Hematopoietic multipotent progenitor cell (in vitro differentiated cells): ENCODE measurements at places on chromosomes 2 and 18.
A peak's percentile ranks its signal among the peaks of the same experiment; 100 is the strongest.

- DNase-seq: peak; percentile 77
Measured at GRCh38 chr2:86221066-86221684, 21.9 kb downstream of the MRPL35 start.

- no peak for DNase-seq
Measured at GRCh38 chr2:137117385-137117784, 352.0 kb downstream of the THSD7B start.

DNA sequence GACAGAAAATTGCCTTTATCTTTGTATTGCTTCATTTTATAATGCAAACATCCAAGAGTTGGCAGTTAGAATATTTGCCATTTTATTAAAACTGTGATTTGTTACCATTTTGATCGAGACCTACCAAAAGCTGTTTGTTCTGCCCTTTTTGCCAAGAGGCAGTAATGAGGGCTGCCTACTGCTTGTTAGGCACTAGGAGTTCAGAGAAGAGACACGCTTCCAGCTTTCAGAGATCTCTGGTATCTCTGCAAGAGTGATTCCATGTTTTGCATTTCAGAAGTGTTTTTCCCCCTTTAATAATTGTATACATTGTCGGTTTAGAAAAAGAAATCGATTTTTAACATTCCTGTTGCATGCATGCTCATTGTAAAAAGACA lies 628 bp downstream of the MRPL30 start:
- peak; percentile 21 for DNase-seq

DNA sequence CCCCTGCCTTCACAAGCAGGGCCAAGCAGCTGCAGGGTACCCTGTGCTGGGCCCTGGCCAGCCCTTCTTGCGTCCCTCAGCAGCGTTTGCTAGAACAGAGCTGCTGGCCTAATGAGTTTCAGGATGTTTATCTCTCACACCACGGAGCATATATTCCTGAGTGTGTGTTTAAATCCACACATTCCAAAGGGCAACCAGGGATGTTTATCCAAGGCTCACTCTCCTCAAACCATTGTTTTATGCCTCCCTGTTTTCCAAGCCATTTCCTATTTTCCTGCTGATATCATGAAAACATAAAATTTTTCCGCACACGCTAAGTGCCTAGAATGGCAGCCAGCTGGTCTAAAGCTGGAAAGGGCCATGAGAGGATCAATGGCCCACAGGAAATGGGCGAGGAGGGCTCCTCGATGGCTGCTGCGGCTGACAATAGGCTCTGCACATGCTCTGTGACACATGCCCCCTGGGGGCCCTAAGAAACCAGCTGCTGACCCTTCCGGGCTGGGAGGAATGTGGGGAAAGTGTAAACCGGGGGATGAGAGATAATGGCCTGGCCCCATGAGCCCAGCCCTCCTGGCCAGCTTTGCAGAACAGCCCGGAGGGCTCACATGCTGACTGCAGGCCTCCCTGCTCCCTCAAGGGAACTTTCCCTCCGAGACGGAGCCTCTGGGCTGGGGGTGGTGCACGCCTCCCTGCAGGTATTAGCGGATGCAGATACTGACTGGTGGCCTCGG lies 194.0 kb downstream of the NDUFA10 start:
- DNase-seq: no peak

- DNase-seq: no peak
Measured at GRCh38 chr2:19706332-19706731, 195.5 kb downstream of the TTC32 start.

- DNase-seq: no peak
Measured at GRCh38 chr18:57516056-57516455, 70.4 kb downstream of the FECH start.

DNA sequence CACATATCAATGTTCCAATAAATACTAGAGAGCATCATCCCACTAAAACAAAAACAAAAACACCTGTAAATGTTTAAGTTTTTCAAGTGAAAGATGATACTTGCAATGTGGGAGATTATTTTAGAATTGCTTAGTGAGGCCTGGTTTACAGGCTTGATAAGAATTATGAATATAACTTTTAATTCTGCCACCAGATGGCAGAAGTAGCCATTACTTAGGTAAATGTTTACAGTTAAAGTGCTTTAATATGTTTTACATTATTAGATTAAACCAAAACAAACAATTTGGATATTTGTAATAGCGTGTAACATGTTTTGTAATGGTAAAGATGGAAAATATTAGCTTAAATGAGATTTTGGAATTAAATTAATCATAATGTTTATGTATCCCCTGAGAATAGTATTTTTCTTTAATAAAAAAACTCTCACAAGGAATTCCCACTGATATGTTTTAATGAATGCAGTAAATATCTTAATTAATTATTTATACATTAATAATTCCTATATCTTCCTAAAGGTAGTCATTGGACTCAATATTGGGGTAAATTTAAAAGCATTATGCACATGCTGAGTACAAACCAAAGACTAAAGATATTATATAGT lies 522.0 kb downstream of the SPAG16 start:
- no peak for DNase-seq

DNA sequence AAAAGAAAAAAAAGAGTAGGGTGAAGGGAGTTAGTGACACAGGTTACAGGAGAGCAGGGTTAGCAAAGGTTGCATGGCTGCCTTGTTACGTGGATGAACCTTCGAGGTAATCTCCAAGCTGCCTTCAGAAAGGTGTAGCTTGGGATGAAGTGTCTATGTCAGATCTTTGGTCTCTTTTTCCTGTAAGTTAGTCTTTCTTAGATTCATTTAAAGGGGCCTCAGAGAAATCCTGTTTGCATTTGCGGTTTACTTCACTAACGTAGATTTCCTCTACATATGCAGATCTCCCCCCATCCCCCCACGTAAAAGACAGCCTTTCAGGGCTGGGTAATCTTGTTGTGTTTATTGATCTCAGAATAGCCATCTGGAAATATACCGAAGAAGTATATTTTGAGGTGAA lies 83.7 kb downstream of the MTA3 start:
- no peak for DNase-seq

DNA sequence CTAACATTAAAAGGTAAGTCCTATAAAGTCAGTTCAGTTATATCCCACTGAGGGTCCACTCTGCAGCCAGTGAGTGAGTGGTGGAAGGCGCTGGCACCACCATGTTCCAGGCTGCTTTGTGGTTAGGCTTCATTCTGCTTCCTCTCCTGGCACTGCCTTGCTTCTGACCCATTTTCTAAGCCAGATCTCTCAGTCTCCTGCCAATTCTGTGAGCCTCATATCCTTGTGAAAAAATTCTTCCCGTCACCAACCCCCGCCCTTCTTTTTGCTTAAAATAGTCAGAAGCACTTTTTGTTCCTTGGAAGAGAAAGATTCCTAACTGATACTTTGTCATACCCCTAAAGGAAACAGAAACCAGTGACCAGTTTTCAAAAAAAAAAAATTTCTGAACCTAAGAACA lies 139.8 kb upstream of the NCK2 start:
- no peak for DNase-seq

GRCh38 chr2:179946810-179947615 lies 60.1 kb downstream of the CWC22 start:
- no peak for DNase-seq

DNA sequence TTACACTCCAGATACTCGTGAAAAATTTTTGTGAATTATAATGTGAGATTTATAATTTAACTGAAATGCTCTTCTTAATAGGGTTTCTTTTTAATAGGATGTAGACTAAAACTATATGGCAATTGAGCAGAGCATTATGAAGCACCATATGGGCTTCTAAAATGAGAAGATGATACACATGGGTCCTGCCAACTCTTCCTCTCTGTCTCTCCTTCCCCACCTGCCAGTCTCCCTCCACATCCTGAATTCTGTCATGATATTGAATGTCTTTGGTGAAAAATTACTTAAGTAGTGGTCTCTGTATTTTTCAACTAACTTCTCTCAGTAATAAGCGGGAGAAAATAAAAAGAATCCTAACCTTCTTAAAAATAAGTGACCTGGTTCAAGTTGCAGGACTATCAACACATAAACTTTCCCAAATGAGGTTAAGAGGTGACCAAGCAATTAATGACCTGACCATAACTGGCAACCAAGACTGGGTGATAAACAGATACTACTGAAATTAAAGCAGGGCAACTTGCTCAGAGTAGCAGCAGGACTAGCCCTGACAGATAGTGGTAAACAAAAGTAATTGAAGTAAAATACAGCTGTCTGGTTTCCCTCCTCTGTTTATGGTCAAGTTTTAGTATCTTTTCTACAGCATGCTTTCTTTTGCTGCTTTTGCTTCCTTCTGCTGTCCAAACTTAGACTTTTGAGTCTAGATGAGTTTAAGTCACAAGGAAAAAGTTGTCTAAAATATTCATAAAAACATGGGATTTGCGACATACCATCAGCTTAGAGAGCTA lies 117.1 kb upstream of the PDE1A start:
- DNase-seq: no peak

DNA sequence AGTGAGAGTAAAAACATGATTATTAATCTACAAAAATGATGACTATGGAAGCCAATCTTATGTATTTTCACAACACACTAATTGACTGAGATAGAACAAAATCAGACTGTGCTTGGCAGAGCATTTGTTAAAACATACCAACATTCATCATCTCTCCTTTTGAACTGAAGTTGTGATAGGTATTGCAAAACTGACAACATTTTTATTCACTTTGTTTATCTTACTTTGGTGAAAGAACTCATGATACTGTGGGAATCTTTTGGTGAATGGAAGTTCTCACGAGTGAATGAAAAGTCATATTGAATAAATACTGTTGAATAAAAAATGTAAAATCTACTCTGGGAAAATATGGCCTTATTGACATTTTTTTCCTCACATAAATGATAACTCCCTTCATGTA lies 1430.2 kb upstream of the PIK3C3 start:
- DNase-seq: no peak

- no peak for DNase-seq
Measured at GRCh38 chr2:69043736-69044400, 30.9 kb downstream of the ANTXR1 start.

DNA sequence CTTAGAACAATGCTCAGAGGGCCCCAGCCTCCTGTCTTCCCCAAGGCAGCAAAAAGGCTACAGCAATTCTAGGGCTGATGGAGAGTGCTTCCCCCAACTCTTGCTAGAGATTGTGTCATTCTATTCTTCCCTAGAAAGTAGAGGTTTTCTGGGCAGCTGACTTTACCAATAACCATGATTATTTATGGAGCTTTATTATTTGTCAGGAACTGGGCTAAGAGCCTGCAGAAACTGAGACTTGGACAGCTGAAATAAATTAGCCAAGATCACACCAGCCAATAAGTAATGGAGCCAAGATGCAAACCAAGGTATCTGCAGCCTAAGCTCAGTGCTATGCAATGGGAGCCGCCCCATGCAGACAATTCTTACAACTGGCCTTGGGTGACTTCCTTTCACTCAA lies 84.8 kb downstream of the CCBE1 start:
- no peak for DNase-seq

DNA sequence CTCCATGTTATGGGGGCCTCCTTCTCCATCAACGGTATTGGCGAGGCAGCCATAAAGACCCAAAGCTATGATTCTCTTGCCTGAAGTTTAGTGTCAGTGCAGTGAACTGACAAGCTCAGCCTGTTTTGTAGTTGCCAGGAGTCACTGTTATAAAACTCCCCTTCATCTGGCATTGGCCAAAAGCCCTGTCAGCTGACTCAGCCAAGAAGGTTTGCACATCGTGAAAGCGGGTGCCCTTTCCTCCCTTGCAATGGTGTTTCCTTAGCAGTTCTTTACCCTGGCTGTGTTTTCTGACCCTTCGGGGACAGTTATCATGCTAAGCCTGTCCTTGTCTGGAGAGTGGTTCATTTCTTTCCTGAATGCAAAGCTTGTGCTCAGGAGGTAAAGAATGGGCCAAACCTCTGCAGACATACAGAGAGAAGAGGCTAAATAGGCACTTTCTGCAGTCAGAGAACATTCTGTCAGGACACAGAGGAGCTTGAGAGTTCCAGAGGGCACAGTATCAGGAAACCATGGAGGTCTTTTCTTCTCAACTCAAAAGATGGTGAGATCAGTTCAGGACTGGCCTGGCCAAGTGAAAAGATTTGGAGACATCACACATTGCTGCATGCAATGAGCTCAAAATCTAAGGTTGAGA lies 414.2 kb downstream of the ZNF521 start:
- DNase-seq: no peak

DNA sequence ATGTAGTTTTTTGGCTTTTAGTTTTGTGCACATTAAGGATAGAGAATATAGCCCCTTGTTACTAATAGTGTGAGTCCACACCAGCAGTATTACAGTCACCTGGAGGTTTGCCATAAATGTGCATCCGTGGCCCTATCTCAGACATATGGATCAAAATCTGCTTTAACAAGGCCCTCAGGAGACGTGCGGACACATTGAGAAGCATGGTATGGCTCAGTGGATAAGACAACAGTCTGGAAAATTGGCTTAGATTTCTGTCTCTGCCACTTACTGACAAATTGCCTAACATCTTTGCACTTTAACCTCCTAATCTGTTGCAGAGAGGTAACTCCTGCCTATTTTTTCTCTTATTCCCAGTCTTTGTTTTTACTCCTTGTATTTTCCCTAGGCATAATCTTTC lies 307.2 kb upstream of the DLGAP1 start:
- DNase-seq: no peak

DNA sequence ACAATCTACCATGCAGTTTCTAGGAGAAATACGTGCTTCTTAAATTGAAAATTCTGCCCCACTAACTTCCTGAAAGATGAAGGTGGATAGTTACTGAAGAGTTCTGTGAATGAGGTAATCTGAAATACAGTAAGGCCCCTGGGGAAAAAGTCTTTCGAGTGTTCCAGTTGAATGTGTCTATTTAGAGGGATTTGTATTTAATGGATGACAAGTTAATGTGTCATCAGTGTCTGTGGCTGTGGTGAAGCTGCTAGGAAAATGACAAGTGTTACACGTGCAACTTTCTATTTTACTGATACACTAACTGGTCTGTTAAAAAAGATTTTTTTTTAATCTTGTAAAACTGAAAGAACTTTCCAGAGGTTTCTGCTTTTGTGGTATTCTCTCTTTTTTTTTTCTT lies 384.6 kb downstream of the STK39 start:
- no peak for DNase-seq

DNA sequence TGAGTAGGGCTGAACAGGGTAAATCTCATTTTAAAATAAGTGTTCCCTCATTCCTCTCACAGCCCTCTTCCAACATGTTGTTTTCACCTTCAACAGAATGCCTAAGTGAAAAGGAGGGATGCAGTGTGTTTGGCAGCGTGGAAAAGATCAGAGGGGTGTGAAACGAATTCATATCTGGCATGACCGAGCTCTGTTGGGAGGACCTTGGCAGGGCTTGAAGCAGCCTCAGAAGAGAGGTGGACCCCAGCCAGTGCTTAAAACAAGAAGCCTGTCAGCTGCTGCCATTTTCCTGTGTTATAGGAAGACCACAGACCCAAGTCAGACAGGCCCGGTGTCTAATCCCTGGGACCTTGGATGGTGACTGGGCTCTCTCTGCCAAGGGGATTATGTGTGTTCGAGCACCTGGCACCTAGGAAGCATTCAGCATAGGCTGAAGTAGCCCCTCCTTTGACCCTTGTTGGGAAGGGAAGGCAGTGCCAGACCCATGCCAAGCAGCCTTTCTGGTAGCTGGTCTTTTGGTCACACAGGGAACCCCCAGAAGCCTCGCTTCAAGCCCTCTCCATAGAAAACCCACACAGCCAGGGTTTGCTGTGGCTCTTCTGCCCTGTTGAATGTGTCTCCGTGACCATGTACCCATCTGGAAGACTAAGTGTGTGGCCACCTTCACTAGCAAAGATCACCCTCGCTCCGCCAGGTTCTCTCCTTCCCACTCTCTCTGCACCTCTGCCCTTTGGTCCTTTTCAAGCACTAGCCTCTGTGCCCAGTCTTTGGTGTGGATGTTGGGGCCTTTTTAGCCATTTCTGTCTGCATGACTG lies 87.5 kb upstream of the ST3GAL5 start:
- no peak for DNase-seq

GRCh38 chr2:235806986-235807750 lies 313.3 kb downstream of the AGAP1 start:
- no peak for DNase-seq
